ENCODE measurements at places on chromosomes 4 and X.

DNA sequence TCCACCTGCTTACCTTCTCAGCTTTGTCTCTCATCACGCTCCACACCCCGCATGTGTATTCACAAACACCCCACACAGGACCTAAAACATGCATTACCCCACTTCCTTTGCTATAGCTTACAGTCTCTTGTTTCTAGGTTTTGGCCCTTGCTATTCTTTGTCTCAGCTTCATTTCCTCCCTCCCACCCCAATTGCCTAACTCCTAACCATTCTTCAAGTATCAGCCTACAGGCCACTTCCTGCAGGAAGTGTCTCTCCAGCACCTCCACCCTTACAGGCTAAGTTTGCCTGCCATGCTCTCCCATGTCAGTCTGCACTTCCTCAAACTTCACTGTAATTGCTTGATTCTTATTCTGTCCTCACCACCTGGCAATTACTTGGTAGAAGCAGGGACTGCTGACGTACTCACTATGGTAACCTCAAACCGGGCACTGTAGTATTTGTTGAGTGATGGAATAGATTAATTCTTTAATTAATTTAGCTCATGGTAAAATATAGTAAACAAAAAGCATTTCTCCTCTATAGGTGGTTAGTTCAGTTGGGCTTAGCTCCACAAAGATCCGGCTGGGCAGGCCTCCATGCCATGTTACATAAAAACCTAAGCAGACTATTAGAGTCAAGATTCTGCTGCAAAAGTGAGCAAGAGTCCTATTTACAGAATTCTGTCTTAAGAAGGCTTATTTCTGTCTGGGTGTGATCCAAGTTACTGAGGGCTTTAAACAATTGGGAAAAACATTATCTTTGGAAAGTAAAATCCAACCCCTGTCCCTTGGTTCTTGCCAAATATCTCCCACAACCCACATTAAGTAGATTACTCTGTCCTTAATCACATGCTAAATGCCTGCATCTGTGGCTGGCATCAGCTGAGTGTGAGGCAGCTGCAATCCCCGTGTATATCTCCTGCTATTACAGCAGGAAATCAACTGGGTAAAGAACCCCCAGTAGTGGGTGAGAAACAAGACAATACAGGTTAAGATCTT lies 124.7 kb upstream of the CPEB2 start:
- no peak for DNase-seq

DNA sequence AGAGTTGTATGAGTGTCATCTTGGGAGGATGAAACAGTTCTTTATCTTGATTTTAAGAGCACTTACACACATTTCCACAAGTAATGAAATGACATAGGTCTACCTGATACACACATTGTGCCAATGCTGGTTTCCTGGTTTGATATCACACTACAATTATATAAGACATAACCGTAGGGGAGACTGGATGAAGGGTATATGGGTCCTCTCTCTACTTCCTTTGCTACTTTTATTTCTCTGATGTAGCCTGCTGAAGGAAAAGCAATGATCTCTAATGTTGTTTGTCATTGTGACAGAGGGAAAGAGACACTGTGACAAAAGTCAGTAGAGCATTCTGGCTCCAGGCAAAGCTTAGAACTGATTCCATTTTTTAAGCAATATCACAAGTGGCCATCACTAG lies 238.0 kb downstream of the PDGFC start:
- DNase-seq, result no peak

- DNase-seq, result no peak
These were observed 17.3 kb upstream of the RBM41 start for GRCh38 chrX:107135965-107136307.

- no peak for DNase-seq
These were observed 13.0 kb downstream of the FGD1 start for GRCh38 chrX:54482839-54483593.
